ENCODE measurements at places on chromosomes 7 and 10. TPM values are rescaled to one million over a fixed set of nuclear protein-coding genes. Genes with fewer than 3 reads are reported as not detected.

Gene MNX1
- not detected for total RNA-seq

Gene LRRC61
- not detected for total RNA-seq

Gene CLIP2
- 17.5 TPM for total RNA-seq

Gene NEBL
- 14.7 TPM for total RNA-seq

Gene SPDYE11
- not detected for total RNA-seq

Gene GOT1
- total RNA-seq = 43.4 TPM

Gene RBAK
- total RNA-seq = 6.0 TPM

Gene OPN4
- not detected for total RNA-seq

Gene C10orf95
- total RNA-seq = not detected

Gene OR2A1
- total RNA-seq = not detected

Gene PAX4
- not detected for total RNA-seq

Gene TBATA
- not detected for total RNA-seq

Gene PEX1
- 13.3 TPM for total RNA-seq

Gene METTL27
- 7.0 TPM for total RNA-seq

Gene GNGT1
- not detected for total RNA-seq

Gene TRIM50
- not detected for total RNA-seq

Gene DNAH11
- not detected for total RNA-seq

Gene TMEM120A
- total RNA-seq = 13.5 TPM

Gene HNRNPH3
- 11.0 TPM for total RNA-seq

Gene SEC31B
- total RNA-seq = 2.0 TPM

Gene SEMA3D
- 12.1 TPM for total RNA-seq

Gene AKR1C4
- not detected for total RNA-seq

Gene TMEM178B
- under 0.01 TPM for total RNA-seq

Gene RRP12
- total RNA-seq = 5.3 TPM

Gene ABLIM1
- total RNA-seq = 20.6 TPM

Gene CDK13
- 36.9 TPM for total RNA-seq

Gene SYT15B
- 8.2 TPM for total RNA-seq

Gene AKR1C8
- not detected for total RNA-seq

Gene TUBAL3
- not detected for total RNA-seq

Gene CHCHD2
- total RNA-seq = 339 TPM

Gene ARMC3
- total RNA-seq = not detected

Gene GALNT17
- under 0.01 TPM for total RNA-seq

Gene ARF5
- 243 TPM for total RNA-seq

Gene TACC2
- total RNA-seq = 8.4 TPM

Gene DIP2C
- 12.3 TPM for total RNA-seq

Gene TCF7L2
- total RNA-seq = 14.4 TPM

Gene NRP1
- total RNA-seq = 55.9 TPM

Gene NKX2-3
- total RNA-seq = not detected

Gene CPXM2
- total RNA-seq = not detected

Gene PPP1R3A
- total RNA-seq = not detected

Gene NIPSNAP2
- total RNA-seq = 35.8 TPM

Gene SPDYE2
- not detected for total RNA-seq

Gene ZNF727
- total RNA-seq = not detected

Gene GPR15LG
- not detected for total RNA-seq

All from pericardium fibroblast (primary cell).